ENCODE measurements at places on chromosomes 7 and 10.

- DNase-seq, result no peak
These were observed 473.4 kb downstream of the PTPRN2 start for GRCh38 chr7:158114056-158114850.

DNA sequence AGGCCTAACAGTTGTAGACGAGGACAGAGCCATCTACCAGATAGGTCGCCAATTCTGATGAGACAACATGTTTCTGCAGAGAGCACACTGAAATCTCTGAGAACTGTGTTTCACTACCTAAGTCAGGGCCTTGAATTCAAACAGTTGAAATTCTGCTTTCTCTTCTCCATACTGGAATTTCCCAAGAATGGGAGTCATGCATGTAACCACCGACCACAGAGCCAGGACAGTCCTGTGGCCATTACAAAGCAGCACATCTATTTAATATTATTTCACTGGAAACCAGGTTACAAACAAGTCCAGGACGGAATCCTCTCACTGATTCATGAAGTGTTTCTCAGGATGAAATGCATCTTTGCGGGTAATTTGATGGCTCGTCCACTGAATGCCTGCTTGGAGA is 62.0 kb upstream of the ST8SIA6 start:
- no peak for DNase-seq

DNA sequence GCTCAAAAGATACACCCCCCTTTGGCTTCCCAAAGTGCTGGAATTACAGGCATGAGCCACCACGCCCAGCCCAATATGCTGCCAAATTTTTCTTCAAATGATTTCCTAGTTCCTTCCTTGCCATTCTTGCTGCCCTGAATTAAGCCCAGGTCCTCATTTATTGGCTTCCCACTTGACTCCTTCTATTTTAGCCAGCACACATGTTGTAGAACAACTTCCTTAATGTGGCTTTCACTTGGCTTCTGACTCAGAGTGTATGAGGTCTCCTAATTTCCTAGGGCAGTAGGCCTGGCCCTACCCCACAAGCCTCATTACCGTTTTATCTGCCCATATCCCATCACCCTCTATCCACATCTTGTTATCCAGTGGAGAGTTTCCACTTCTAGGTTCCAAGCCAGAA is 21.8 kb upstream of the HIPK2 start:
- no peak for DNase-seq

DNA sequence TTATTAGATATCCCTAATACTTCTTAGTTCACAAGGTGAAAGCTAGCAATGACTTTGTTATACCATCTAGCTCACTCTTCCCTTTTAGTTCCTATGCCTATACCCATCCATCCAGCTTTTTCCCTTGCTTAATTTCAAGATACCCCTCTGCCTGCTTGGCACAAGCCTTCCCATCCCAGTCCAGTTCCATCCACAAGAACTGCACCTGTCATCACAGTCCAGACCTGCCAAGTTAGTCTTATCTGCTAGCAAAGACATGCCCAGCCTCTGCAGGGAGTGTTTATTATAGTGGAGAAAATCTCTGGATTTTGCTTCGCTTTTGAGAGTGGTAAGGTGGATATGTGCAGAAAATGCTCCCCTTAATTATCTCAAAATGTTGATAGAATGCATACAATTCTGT is 158.2 kb downstream of the ST7 start:
- no peak for DNase-seq

- DNase-seq, result no peak
These were observed 20.3 kb upstream of the CD36 start for GRCh38 chr7:80618096-80618495.

DNA sequence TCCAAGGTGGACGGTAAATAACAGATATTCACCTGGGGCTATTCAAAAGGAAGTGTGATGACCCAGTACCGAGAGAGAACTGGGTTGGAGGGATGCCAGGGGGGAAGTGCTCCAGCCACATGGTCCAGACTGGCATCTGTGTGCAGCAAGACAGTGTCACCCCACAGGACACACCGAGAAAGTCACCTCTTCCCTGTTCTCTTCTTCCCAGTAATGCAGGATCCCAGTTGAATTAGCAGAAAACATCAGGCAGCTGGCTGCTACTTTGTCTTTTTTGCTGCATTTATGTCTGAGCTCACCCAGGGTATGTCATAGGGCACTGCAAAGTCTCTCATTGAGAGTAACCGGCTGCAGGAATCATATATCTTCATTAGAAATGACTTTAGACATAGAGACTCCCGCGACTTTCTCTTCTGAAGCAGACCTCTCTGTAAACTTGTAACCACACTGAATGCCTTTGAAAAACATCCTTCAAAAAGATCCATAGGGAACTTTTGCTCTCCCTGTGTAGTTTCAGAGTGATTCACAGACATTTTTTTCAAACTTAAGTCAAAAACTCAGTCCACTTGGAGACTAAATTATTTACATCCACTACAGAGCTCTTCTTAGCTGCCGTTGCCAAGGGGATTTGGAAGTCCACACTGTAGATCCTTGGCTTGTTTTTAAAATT is 609.0 kb upstream of the DPP6 start:
- DNase-seq, result no peak

GRCh38 chr10:132476146-132477065 is 61.2 kb upstream of the INPP5A start:
- DNase-seq, result no peak

DNA sequence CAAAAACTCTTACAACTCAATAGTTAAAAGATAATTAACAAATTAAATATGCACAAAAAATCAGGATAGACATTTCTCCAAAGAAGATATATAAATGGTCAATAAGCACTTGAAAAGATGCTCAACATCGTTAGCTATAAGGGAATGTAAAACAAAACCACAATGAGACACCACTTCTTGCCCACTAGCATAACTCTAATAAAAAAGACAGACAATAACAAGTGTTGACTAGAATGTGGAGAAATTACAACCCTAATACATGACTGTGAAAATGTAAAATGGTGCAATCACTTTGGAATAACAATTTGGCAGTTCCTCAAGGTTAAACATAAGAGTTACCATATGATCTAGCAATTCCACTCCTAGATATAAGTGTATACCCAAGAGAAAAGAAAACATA is 74.3 kb upstream of the PCGF5 start:
- DNase-seq, result no peak

- no peak for DNase-seq
These were observed 13.6 kb downstream of the SVIL start for GRCh38 chr10:29621161-29621560.

DNA sequence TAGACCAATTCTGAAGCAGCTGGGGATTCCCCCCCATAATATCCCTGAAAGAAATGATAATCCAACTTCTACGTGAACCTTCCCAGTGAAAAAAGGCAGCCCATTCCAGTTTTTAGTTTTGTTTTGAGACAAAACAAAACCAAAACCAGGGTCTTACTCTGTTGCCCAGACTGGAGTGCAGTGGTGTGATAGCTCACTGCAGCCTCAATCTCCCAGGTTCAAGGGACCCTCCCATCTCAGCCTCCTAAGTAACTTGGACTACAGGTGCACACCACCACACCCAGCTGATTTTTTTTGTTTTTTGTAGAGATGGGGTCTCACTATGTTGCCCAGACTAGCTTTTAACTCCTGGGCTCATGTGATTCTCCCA is 12.5 kb upstream of the ARPC1A start:
- no peak for DNase-seq
